Fibroblast of pulmonary artery (primary cell): ENCODE measurements at places on chromosomes 4 and X.

DNA sequence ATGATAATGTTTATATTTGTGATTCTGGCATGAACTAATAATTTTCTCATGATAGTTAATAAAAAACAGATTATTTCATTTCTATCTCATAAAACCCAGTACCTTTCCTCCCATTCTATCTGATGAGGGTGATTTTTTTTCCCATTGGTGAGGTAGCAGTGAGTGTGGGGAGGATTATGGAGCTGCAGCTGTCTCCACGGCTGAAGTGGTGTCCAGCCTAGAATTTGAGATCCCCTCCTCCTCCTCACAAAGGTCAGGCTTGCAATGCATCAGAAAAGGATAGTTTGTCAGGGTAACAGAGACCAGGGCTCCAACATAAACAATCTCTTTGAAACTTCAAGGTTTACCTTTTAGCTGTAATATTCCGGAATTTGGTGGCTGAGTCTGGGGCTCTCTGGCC lies 60.9 kb downstream of the C4orf51 start:
- DNase-seq: no peak

GRCh38 chr4:87365348-87365747 lies 25.6 kb downstream of the HSD17B11 start:
- no peak for DNase-seq

GRCh38 chrX:14497184-14497666 lies 32.1 kb upstream of the GLRA2 start:
- peak; percentile 1 for DNase-seq

DNA sequence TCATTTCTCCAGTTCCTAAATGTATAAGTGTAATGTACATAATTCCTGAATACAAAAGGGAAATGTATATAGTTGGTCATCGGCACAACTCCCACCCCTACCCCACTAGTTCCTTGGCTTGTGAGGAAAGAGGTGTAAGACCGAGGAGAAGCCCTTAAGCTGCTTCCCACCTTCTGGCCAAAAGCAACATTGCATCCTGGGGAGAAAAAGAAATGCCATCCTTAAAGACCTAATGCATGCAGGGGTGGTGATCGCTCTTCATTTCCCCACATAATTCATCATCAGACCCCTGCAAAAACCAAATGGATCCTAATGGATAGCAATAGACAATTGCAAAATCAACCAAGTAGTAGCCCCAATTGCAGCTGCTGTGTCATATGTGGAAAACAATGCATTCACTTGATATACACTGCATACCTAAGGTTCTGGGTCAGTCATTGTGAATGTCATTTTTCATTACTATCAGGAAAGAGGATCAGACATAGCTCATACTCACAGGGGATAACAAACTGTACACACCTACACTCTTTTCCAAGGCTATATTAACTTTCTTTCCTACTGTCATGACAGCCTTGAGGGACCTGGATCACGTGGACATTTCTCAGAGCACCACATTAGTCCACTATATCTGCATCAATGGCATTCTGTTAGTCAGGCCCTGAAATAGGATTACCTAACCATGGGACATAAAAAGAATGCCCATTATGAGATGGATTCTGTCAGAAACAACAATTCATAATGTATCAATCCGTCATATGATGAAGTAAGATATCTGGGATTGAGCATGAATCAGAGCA lies 31.7 kb upstream of the NFXL1 start:
- no peak for DNase-seq

DNA sequence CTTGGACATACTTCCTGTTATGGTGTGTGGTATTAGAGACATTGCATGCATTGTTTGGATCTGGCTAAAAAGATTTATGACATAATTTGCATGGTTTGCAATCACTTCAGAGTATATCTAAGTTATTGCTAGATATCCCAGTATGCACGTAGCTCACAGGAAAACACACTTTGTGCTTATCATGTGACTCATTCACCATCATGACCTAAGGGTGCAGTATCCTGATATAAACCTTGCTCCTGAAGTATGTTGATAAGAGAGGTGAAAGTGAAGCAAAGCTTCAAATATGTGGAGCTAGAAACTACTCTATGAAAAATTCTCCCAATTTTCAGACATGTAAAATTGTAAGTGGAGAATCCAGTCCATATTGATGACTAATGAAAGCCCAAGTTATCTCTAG lies 46.9 kb upstream of the GRXCR1 start:
- no peak for DNase-seq

DNA sequence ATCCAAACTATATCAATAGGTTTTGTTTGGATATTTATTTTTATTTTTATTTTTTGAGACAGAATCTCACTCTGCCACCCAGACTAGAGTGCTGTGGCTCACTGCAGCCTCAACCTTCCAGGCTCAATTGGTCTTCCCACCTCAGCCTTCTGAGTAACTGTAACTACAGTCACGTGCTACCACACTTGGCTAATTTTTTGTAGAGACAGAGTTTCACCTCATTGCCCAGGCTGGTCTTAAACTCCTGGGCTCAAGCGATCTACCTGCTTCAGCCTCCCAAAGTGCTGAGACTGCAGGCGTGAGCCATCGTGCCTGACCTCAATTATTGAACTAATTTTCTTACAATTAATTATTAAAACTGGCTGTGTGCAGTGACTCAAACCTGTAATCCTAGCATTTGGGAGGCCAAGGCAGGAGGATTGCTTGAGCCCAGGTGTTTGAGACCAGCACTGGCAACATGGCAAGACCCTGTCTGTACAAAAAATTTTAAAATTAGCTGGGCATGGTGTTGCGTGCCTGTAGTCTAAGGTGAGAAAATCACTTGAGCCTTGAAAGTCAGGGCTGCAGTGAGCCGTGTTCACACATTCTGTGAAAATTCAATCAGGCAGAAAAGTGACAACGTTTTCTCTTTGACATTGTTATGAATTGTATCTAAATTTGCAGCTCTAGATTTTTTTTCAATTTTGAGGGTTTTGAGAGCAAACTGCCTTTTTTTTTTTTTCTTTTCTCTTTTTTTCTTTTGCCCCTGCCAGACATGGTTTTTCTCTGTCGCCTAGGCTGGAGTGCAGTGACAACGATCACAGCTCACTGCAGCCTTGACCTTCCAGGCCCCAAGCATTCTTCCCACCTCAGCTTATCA lies 66.0 kb downstream of the UBE2K start:
- DNase-seq: no peak

GRCh38 chr4:78242071-78242470 lies 184.9 kb downstream of the FRAS1 start:
- DNase-seq: no peak

DNA sequence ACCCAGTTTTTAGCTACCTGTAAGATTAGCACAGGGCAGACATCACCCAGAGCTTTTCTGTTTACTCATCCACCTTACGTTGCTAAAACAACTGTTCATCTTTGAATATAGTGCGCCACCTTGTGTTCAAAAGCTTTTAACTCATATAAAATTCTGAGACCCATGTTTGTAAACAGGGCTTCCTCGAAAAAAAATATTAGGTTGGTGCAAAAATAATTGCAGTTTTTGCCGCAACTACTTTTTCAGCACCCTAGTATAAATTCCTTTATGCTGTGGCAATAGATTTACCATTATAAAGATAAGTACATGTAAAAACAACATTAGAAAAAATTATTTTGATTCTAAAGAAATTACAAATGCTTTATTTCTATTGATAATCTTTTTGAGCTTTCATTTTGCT lies 147.9 kb downstream of the LRBA start:
- peak; percentile 90 for DNase-seq

GRCh38 chrX:149540621-149541520 lies at the start of gene EOLA1:
EOLA1 (plus strand) TSS chrX:149541012; CDS start chrX:149545631, 4,619 bp downstream.
- peak; percentile 98 for DNase-seq

DNA sequence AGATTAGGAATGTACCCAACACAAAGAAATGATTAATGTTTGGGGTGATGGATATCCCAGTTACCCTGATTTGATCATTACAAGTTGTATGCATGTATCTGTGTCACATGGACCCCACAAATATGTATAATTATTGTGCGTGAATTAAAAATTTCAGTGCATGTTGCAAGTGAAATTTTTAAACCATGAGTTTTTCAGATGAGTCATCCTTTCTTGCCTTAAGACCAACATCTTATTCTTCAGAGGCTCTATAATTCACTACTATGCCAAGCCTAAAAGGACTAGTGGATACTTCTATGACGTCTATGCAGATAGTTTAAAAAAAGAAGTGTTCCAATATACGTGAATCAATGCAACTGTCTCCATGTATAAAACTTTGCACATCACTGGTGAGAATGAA lies 113.0 kb upstream of the SH3RF1 start:
- DNase-seq: peak; percentile 84

DNA sequence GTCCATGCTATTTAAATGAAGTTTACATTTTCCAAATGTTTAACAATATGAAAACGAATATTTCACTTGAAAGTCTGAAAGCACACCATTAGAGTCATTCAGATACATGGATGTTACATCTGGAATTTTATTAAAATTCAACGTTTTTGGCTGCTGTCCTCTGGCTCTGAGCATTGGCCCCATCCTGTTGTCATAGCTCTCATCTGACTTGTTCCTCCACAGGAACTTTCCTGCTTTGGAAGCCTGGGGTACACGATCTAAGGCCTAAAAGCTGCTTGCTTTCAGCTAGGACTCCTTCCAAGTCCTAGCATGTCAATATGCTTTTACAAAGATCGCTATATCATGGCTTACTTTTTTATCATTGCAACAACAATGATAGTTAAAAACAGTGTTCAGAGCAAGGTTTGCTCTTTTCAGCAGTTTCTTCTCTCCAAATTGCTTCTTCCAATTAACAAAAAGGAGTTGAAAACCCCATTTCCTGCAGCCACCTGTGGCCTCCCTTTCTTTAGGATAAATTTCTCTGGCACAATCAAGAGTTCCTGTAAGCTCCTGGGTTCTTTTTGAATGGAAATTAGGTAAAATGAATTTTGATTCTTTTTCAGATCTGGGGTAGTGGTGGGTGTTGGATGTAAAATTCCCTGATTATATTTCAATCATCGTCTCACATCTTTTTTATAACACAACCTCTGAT lies 413.4 kb upstream of the AGA start:
- DNase-seq: no peak

- no peak for DNase-seq
These were observed 34.3 kb downstream of the FGFRL1 start for GRCh38 chr4:1045595-1046201.

GRCh38 chr4:83125738-83126141 lies 11.2 kb upstream of the PLAC8 start:
- no peak for DNase-seq

DNA sequence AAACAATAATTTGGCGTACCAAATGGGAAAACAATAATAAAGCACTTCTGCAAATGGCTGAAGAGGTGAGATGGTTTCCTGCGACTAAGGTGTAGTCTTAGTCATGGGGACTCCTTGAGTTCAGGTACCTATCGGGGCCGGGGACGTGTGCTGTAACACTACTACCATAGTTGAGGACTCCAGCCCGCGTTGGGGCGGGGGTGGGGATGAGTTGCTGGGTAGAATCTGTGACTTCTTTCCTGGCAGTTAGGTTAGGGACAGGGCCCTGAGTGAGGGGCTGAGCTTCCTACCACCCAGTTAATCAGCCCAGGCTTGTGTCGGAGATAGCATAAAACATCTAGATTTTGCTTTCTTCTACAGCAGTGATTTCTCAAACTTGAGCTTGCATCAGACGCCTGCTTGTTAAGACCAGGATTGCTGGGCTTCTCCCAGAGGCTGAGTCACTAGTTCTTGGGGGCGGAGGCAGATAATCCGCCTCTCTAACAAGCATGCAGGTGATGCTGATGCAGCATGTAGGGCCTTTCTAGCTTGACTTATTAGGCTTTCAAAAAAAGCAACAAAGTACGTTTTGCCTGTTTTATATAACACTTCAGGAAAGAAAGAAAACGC lies 30.2 kb downstream of the RBBP7 start:
- DNase-seq: peak; percentile 81

DNA sequence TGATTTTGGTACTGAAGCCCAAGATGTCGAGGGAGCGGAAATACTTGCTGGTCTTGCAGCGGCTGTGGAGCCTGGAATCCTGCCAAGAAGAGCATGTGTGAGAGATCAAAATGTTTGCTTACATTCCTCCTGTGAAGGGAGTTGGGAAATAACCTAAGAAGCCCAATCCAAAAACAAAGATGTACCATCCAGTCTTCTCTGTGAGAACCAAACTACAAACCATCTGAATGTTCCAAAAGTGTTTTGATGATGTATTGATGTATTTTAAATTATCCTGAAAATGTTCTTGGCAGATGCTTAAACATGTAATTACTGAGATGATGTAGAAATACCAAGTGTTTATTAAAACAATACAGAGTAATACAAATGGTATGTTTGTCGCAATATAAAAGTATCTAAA lies 10.1 kb upstream of the ADH1A start:
- DNase-seq: peak; percentile 99

DNA sequence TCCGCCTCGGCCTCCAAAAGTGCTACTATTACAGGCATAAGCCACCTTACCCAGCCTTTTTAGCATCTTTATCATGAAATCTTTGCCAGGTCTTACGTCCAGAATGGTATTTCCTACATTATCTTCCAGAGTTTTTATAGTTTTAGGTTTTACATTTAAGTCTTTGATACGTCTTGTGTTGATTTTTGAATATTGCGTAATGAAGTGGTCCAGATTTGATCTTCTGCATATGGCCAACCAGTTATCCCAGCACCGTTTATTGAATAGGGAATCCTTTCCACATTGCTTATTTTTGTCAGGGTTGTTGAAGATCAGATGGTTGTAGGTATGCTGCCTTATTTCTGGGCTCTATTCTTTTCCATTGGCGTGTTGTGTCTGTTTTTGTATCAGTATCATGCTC lies 349.6 kb downstream of the KCTD8 start:
- DNase-seq: no peak

DNA sequence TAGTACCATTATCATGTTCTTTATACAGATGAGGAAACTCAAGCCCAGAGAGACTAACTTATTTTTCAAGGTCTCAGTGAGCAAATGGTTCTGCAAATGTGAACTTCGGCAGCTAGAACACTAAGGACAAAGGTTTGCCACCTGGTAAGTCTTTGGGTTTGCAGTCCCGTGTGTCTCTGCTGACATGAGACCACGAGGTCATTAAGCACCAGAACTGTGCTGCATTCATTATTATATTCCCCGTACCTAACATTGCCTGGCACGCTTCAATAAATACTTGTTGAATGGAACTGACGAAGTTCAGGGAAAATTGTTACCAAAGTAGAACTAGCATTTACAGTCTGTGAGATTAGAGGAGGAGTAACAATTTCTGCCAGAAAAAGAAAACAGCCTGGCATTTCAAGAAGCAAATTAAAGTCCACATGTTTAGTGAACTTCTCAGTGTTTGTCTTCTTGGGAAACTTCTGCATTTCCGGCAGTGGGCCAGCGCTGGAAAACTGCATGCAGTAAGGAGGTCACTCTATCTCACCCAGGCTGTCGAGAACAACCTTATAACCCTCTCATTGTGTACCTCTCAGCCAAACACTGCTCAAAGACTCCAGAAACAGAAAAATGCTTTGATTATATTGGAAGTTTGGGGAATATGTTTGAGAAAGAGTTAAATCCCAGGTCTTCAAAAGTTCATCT lies 67.4 kb upstream of the CPEB2 start:
- no peak for DNase-seq

- DNase-seq: peak; percentile 8
These were observed 99.4 kb downstream of the GPR82 start for GRCh38 chrX:41823402-41823801.

- no peak for DNase-seq
These were observed 37.1 kb upstream of the STIM2 start for GRCh38 chr4:26823583-26823982.

- peak; percentile 93 for DNase-seq
These were observed 39.2 kb downstream of the COPS4 start for GRCh38 chr4:83074086-83074704.
